ENCODE measurements at places on chromosomes 7 and 10. TPM values are rescaled to one million over a fixed set of nuclear protein-coding genes. Genes with fewer than 3 reads are reported as not detected.

UNCX gene
- total RNA-seq, result not detected

DNA sequence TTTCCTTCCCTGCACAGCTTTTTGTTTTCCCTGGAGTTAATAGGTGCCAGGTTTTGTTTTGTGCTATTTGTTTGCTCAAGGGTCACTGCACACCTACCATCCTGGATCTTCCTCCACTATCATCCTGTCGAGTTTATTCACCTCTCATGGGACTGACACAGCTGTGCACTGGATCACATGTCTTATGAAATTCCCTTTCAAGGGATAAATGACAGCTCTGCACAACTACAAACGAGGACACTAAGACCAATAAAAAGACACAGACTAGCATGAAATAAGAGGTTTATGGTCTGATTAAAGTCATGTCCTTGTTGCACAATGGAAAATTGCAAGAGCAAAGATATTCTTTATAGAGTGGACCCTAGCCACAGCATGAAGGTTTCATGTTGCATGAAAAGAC, 76.7 kb upstream of the SFMBT2 start:
- DNase-seq, result no peak

LRIT1 gene
- not detected for total RNA-seq

CXCL12 gene
- total RNA-seq, result 15.5 TPM

DNA sequence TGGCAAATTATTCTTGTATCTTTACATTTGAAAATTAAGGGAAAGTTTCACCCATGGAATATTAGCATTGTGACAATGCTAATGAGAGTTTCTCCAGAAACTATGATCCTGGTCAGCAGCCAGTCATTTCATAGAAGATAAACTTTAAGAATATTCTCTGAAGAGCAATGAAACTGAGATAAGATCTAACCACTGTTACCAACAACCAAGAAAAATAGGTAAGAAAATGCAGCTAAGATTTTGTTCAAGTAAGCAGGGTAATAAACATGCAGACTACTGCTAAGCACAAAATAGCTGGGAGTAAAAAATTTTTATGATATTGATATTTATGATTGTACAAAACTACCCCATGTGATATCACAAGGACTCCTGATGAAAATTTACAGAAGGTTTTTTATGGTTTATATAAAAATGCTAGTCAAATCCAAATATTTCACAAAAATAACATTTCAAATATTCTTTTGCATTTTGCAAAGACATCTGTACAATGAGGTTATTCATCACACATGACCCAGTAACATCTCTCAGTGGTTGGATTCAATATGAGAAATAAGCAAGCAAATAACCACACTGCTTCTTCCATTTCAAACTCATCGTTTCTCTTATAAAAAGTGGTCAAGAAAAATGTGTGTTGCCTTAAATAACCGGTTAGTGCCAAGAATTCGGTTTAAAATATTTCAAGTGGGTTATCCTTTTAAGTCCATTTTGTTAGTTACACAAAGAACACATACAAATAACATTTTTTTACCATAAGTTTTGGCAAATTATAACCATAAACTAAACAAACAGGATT, 251.6 kb downstream of the DIP2C start:
- no peak for DNase-seq

DNA sequence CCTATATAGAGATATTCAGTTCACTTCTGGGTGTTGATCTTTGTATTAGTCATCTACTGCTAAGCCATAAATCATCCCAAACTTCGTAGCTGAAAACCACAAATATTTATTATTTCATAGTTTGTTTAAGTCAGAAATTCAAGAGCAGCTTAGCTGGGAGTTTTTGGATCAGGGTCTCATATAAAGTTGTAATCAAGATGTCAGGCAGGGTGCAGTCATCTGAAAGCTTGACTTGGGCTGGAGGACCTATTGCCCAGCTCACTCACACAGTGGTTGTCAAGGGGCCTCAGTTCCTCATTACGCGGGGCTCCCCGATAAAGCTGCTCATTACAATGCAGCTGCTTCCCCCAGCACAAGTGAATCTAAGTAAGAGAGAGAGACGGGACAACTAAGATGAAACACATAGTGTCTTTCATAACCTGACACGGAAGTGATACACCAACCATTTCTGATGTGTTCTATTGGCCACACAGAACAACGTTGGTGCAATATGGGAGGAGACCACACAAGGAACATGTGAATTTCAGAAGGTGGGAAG, 15.7 kb downstream of the PPP1R3C start:
- DNase-seq, result no peak

DNA sequence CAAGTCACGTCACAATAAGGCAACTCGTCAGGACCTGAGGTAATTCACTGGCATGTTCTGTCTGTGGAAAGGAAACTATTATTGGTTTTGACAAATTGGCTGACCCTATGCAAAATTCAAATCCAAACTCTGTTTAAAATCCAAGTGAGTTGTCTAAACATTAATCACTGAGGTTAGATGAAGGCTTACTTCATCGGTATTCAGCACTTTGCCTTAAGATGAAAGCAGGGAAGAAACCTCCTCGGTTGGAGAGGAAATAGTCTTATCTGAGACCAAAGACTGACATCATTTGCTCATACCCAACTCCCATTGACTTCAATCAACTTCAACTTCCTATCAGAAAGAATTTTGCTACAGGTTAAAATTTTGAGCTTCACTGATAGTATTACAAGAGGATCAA, 355.1 kb upstream of the MBL2 start:
- no peak for DNase-seq

GRCh38 chr7:108419961-108420908, 36.0 kb downstream of the NRCAM start:
- no peak for DNase-seq

- no peak for DNase-seq
Observed at GRCh38 chr10:1589257-1589656, 148.1 kb downstream of the ADARB2 start.

HMX3 gene
- 1.2 TPM for total RNA-seq

TAS2R3 gene
- total RNA-seq, result 1.8 TPM

- DNase-seq, result no peak
Observed at GRCh38 chr10:79947083-79947415, 1.9 kb downstream of the SFTPD start.

GRCh38 chr10:115092555-115093285, 445 bp upstream of the ATRNL1 start:
- DNase-seq, result peak; percentile 20

- no peak for DNase-seq
Observed at GRCh38 chr7:121084256-121084655, 95.7 kb downstream of the CPED1 start.

THNSL1 gene
- total RNA-seq, result 2.5 TPM

GRCh38 chr7:107253599-107253998, 84.8 kb downstream of the HBP1 start:
- DNase-seq, result no peak

- DNase-seq, result no peak
Observed at GRCh38 chr10:121556918-121557573, 41.2 kb downstream of the FGFR2 start.

- no peak for DNase-seq
Observed at GRCh38 chr7:33722383-33723101, 182.8 kb upstream of the BMPER start.

DNA sequence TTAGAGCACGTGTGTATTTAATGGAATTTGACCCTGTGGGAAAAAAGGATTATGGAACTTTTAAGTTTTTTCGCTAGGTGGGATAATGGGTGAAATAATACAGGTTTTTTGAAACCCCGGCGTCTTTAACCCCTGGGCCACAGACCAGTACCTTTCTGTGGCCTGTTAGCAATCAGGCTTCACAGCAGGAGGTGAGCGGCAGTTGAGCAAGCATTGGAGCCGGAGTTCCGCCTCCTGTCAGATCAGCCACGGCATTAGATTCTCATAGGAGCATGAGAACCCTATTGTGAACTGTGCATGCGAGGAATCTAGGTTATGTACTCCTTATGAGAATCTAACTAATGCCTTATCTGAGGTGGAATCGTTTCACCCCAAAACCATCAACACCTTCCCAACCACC, 28.6 kb downstream of the WAC start:
- DNase-seq, result no peak

GRCh38 chr7:108407676-108408075, 48.6 kb downstream of the NRCAM start:
- DNase-seq, result no peak

DNA sequence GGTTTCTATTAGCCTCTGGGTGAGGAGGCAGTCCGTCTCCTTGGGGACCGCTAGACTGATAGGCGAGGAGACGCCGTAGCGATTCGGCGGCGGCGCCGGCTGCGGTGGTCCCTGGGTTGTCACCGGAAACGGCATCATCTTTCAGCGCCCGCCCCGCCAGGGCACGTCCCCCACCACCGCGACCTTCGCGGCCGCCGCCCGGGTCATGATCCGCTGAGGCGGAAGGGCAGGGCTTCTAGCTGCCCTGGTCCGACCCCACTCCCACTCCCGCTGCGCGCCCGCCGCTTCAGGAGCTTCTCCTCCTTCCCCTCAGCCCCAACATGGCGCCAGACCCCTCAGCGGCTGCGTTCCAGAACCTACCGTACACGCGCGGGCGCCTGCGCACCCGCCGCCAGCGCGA, at the start of gene PAPOLB:
PAPOLB (minus strand) TSS at position 358 of the 400 bp plus-strand sequence; CDS start at position 138, 220 bp downstream.
- no peak for DNase-seq

ALOX5 gene
- 8.3 TPM for total RNA-seq

GRCh38 chr7:94030634-94031033, 26.5 kb upstream of the BET1 start:
- DNase-seq, result no peak

- no peak for DNase-seq
Observed at GRCh38 chr10:128070721-128071416, 55.4 kb downstream of the MKI67 start.

DNA sequence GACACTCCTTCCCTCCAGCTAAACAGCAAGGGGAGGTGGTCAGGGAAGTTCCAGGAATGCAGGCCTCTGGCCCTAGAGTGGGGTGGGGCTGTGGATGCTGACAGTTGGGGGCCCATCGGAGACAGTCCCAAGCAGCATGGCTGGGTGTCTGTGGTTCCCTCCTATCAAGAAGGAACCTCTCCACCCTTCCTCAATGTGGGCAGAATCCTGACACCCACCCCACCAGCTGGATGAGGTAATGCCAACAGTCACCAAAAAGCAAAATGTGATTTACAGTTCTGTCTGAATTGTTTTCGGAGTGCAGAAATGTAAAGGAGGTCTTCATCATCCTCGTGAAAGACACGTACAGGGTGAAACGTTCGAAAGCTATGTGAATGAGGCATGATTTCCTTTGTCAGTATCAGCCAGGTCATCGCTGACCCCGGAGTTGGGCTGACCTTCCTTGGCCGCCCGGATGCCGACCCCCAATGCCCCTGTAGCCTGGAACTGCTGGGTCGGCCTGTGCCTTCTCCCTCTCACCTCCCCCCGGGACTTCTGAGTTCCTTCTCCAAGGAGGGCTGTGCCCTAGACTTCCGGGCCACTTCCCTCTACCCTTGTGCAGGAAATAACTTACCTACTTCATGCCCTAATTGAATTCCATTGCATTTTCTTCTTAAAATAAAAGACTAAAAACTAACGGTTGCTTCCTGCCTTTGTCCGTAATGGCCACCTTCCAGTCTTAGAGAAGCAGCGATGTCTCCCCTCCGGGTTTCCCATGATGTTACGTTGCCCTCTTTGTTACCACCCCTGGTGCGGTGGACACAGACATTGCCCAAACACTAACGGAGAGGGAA, 24.5 kb downstream of the FOXK1 start:
- DNase-seq, result no peak

DNA sequence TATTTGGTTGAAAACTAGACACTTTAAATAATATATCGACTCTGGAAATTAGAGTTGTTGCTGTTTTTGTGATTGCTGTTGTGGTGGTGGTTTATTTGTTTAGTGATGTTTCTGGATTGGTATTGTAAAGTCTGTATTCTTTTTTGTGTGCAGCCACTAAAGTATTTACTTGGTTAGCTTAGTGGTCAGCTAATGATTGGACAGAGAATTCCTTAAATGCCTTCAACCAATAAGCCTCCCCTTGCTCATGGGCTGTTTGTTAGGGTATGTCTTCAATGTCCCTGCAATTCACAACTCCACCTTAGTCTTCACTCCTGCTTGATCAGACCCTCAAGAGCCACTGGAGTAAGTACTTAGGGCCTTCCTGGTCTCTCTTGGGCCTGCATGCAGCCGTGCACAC, 71.0 kb downstream of the PAXIP1 start:
- no peak for DNase-seq

ADIRF gene
- total RNA-seq, result 147 TPM

DNA sequence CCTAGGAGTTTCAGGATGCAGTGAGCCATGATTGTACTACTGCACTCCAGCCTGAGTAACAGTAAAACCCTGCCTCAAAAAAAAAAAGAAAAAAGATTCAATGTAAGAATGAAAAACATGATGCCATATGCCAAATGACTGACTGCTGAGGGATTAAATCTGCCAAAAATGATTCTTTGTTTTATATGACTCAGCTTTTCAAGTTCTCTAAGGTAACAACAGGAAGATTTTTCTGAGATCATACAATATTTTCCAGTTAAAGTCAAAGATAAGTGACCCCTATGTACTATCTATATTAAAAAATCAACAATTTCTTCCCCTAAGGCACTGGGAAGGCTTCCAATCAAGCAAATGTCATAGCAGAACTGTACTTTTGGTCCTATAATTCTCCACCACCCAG, 271.2 kb upstream of the IMMP2L start:
- DNase-seq, result no peak

DNA sequence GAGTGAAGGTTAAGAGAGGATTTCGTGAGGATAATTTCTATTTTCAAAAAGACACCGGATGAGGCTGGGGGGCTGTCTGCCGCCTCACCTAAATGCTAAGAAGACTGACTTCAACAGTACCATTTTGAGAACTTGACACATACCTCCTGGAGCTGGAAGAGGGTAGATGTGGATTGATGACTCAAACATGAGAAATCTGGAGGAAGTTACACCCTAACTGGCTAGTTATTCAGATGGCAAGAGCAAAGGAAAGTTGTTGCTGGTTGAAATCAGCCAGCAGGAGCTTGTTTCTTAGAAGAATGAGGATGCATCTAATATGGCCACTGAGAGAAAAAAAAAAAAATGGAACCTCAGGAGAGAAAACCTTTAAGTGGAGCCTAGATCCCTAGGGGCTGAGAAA, 76.2 kb upstream of the KIAA1217 start:
- DNase-seq, result no peak

CLRN3 gene
- 155 TPM for total RNA-seq

TFPI2 gene
- total RNA-seq, result 0.37 TPM

ANKRD30A gene
- not detected for total RNA-seq

LYZL1 gene
- total RNA-seq, result not detected

RHOBTB1 gene
- 7.6 TPM for total RNA-seq

DNA sequence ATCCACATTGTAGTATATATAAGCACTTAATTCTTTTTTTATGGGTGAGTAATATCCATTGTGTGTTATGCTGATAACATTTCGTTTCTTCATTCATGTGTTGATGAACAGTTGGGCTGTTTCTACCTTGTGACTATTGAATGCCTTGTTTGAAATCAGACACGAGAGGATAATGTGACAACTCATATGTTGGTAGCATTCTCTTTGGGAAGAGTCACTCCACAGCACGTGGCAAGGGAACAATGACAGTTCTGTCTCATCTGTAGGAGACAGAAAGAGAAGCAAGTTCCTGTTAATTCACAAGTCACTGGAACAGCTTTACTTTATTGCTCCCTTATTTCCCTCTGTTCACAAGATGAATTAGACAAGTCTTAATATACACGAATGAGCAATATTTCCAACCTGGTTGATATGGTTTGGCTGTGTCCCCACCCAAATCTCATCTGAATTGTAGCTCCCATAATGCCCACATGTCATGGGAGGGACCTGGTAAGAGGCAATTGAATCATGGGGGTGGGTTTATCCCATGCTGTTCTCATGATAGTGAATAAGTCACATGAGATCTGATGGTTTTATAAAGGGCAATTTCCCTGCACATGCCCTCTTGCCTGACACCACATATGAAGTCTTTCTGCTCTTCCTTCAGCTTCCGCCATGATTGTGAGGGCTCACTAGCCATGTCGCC, 125.3 kb downstream of the SEC23IP start:
- DNase-seq, result no peak

EZH2 gene
- total RNA-seq, result 9.3 TPM

SPAM1 gene
- not detected for total RNA-seq

ADAM22 gene
- total RNA-seq, result 3.1 TPM
